Liver (tissue), 10 donors: ENCODE measurements at places on chromosomes 16 and 17.

DNA sequence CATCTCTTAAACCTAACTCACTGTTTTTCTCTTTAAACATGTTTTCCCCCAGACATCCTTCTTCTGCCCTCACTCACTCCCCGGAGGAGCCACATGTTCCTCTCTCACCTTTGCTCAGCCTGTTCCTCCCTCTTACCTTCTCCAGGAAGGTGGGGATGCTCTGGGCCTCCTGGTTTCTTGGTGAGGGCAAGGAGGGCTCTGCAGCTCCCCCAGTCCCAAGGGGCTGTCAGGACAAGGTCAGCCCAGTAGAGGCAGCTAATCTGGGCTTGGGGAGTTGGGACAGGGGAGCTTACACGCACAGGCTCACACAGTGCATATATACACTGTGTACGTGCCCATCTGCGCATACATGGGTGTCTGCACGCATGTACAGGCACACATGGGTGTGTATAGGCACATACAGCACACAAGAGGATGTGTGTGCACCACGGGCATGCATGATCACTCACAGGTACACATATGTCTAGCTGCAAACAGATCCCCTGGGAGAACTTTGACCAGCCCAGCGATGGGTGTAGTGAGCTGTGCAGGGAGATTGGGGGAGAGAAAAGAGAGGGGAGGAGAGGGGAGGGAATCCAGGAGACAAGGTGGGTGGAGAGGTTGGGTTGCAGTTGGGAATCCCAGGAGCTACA, 28.6 kb upstream of the SPNS3 start:
- no peaks in the 10 kb centered on the region for H3K27me3 ChIP-seq
- no peaks in the 10 kb centered on the region for H3K4me1 ChIP-seq
- no peak for DNase-seq

- no peaks in the 10 kb centered on the region for H3K4me1 ChIP-seq
- H3K27ac ChIP-seq = no peak overlapping the region
- peaks cover 44% of the 10 kb centered on the region for H3K36me3 ChIP-seq
- no peak overlapping the region for H3K4me3 ChIP-seq
- H3K27me3 ChIP-seq = no peaks in the 10 kb centered on the region
- no peak for DNase-seq
Observed at GRCh38 chr16:85806539-85806938, 7.0 kb downstream of the COX4I1 start.

- no peaks in the 10 kb centered on the region for H3K36me3 ChIP-seq
- no peak overlapping the region for H3K4me3 ChIP-seq
- H3K27ac ChIP-seq = no peak overlapping the region
Observed at GRCh38 chr17:79251824-79252223, 177.2 kb downstream of the ENGASE start.

DNA sequence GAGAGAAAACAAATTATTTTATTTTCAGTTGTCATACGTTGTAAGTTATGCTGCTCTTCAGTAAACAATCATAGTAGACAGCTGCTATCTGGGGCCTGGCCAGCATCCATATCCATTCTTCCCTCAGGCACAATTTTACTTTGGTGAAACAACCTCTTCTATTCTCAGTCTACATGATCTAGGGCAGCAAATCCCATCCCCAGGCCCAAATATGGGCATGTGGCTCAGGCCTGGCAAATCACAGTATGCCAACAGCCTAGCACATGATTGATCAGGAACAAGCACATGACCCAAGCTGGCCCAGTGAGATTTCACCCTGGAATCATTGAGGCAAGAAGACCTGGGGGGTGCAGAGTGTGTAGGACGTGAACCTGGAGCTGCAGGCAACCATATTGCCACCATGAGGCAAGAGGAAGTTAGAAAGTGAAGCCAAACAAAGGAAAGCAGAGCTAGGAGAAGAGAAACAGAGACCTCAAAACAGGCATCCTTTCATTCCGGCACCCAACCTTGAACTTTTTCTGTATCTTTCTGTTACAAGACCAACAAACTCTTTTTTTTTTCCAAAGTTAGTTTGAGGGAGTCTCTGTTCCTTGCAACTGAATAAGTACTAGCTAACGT, 10.3 kb upstream of the ABCC12 start:
- no peaks in the 10 kb centered on the region for H3K36me3 ChIP-seq
- no peak overlapping the region for H3K4me3 ChIP-seq
- H3K27me3 ChIP-seq = no peaks in the 10 kb centered on the region
- H3K4me1 ChIP-seq = peaks cover 11% of the 10 kb centered on the region
- no peak for DNase-seq

- no peak overlapping the region for H3K4me3 ChIP-seq
- no peaks in the 10 kb centered on the region for H3K36me3 ChIP-seq
- no peak overlapping the region for H3K27ac ChIP-seq
- no peak for DNase-seq
- H3K27me3 ChIP-seq = no peaks in the 10 kb centered on the region
- no peaks in the 10 kb centered on the region for H3K4me1 ChIP-seq
Observed at GRCh38 chr16:72455743-72456659, 284.0 kb upstream of the PMFBP1 start.

DNA sequence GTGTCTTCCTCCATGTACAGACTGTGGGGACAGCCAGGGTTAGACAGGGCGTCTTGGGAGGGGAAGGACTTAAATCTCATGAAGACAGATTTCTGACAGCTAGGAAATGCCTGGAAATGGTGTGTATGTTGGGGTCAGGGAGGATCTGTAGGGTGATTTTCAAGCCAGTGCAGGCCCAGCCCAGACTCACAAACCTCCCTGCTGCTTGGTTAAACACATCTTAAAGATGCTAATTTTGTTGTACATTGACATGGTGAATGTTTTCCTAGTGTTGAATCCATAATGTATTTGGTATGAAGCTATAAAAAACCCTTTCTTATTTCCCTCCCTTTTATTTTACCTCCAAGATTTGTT, 238.3 kb downstream of the CCDC182 start:
- H3K4me3 ChIP-seq = no peak overlapping the region
- H3K27ac ChIP-seq = peak overlapping the region; percentile 5
- DNase-seq = no peak
- H3K36me3 ChIP-seq = no peaks in the 10 kb centered on the region
- H3K27me3 ChIP-seq = no peaks in the 10 kb centered on the region

DNA sequence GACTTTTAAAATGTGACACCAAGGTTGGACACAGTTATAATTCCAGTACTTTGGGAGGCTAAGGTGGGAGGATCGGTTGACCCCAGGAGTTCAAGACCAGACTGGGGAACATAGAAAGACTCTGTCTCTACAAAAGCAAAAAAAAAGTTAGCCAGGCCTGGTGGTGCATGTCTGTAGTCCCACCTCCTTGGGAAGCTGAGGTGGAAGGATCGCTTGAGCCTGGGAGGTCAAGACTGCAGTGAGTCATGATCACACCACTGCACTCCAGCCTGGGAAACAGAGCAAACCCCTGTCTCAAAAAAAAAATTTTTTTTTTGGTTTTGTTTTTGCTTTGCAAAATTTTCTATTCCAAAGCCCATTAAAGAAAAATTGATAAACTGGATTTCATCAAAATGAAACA, 281.4 kb downstream of the BCAS3 start:
- no peaks in the 10 kb centered on the region for H3K36me3 ChIP-seq
- no peaks in the 10 kb centered on the region for H3K4me1 ChIP-seq
- no peak overlapping the region for H3K4me3 ChIP-seq
- DNase-seq = no peak
- no peak overlapping the region for H3K27ac ChIP-seq

DNA sequence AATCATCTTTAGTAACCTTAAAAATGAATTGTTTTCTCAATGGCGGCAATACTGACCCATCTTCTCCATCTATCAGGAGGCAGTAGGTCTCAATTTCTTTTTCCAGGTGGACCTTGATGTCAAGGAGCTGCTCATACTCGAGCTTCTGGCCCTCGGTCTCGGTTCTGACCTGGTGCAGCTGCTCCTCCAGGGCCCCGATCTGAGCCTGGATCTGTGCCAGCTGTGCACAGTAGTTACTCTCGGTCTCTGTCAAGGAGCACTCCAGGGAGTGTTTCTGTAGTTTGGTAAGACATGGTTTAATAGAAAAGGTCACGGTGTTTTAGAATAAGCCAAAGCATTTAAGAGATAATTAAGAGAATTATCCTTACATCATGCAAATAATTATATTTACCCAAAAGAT, 4.9 kb downstream of the KRT27 start:
- peaks cover 2% of the 10 kb centered on the region for H3K27me3 ChIP-seq
- no peaks in the 10 kb centered on the region for H3K36me3 ChIP-seq
- H3K27ac ChIP-seq = no peak overlapping the region
- DNase-seq = no peak
- H3K4me3 ChIP-seq = no peak overlapping the region

- no peak overlapping the region for H3K4me3 ChIP-seq
- H3K36me3 ChIP-seq = no peaks in the 10 kb centered on the region
- no peaks in the 10 kb centered on the region for H3K27me3 ChIP-seq
- H3K4me1 ChIP-seq = no peaks in the 10 kb centered on the region
- H3K27ac ChIP-seq = no peak overlapping the region
Observed at GRCh38 chr16:50674831-50675230, 6.3 kb downstream of the SNX20 start.

- no peaks in the 10 kb centered on the region for H3K27me3 ChIP-seq
- H3K4me3 ChIP-seq = no peak overlapping the region
- DNase-seq = no peak
- H3K27ac ChIP-seq = no peak overlapping the region
Observed at GRCh38 chr17:72566671-72567484, 446.1 kb downstream of the SOX9 start.

GRCh38 chr17:33369149-33369548, 76.1 kb upstream of the ASIC2 start:
- no peaks in the 10 kb centered on the region for H3K27me3 ChIP-seq
- H3K36me3 ChIP-seq = no peaks in the 10 kb centered on the region
- no peaks in the 10 kb centered on the region for H3K4me1 ChIP-seq
- H3K4me3 ChIP-seq = no peak overlapping the region
- no peak for DNase-seq

GRCh38 chr17:72465191-72466024, 344.6 kb downstream of the SOX9 start:
- no peak overlapping the region for H3K27ac ChIP-seq
- no peaks in the 10 kb centered on the region for H3K27me3 ChIP-seq
- no peak for DNase-seq
- H3K36me3 ChIP-seq = no peaks in the 10 kb centered on the region

DNA sequence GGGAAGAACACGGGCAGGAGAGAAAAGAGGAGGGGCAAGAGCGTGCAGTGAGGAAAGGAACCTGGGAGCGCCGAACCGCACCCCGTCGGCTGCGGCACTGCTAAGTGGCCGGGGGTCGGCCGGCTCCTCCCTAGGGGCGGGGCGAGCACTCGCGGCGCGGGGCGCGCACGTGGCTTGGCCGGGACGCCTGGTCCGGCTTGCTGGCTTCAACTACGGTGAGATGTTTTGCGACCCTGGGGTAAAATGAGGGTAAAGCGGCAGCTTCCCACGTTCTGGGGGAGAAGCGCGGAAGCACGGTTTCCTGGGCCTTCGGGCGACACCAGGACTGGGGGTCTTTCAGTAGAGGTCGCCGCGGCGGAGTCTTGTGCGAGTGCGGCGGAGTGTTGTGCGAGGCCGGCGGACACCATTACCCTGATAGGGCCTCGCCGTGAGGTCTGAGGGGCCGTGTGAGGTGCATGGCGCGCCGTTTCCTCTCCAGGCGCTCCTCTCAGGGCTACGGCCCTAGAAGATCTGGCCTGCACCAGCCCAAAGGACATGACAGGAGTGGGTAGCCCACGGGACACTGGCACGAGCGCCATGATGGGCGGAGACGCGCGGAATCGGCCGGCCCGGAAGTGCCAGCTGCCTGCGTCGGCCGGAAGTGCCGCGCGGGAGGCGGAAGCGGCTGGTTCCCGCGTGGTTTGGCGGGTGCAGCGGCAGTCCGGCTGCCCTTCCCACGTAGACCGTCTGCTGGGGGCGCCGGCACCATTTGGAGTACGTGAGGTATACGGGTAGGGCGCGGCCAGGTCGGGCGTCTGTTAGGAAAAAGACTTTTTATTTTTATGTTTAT, at the start of the genes MYO19 and PIGW:
Gene MYO19, minus strand, starts transcription at position 29 of the 829 bp plus-strand sequence. CDS start 2,330 bp downstream, outside the sequence.
Gene PIGW, plus strand, starts transcription at position 148 of the 829 bp plus-strand sequence. CDS start 2,115 bp downstream, outside the sequence.
- peaks cover 7% of the 10 kb centered on the region for H3K36me3 ChIP-seq
- peaks cover 12% of the 10 kb centered on the region for H3K4me1 ChIP-seq
- no peaks in the 10 kb centered on the region for H3K27me3 ChIP-seq
- peak; percentile 83 for DNase-seq
- peak within 1 kb of the TSS; percentile 93 for H3K27ac ChIP-seq

- H3K4me3 ChIP-seq = no peak overlapping the region
- peak overlapping the region; percentile 83 for H3K27ac ChIP-seq
- no peaks in the 10 kb centered on the region for H3K4me1 ChIP-seq
Observed at GRCh38 chr16:56630134-56630533, 2.3 kb upstream of the MT1M start.

GRCh38 chr17:44961921-44962350, 6.2 kb downstream of the C1QL1 start:
- peaks cover 15% of the 10 kb centered on the region for H3K27me3 ChIP-seq
- no peak overlapping the region for H3K4me3 ChIP-seq
- no peak overlapping the region for H3K27ac ChIP-seq
- DNase-seq = no peak
- H3K36me3 ChIP-seq = no peaks in the 10 kb centered on the region

DNA sequence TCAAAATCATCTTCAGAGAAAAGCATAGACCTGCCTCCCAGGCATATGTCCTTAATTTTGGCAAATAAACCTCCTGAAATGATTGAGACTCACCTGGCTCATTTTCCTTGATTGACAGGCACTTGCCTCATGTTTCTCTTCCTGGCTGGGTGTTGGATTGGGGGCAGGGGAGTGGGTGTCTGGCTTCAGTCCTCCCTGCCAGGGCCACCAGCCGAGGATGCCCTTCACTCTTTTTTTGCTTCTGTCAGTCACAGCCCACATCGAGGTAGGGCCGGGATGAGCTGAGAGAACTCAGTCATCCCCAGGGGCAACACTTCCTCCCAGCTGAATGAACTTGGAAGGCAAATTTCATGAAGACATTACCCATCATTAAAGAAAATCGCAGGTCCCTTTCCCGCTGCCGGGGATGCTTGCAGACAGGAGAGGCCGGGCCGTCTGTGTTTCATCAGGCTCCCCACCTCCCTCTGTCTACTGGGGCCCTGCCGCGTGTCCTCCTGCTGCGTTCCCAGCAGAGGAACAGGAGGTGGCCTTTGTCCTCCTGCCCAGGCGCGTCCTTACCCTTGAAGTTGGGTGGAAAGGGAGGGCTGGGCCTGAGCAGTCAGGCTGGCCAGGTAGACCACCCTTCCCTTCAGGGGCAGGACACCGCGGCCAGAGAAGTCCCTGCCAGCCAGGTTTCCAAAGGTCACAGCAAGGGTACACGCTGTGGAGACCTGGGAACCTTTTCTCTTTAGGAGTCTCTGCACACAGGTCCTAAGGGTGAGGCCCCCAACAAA, 11.2 kb upstream of the DNAH17 start:
- no peak overlapping the region for H3K27ac ChIP-seq
- no peaks in the 10 kb centered on the region for H3K36me3 ChIP-seq
- H3K4me3 ChIP-seq = no peak overlapping the region
- DNase-seq = no peak
- H3K4me1 ChIP-seq = no peaks in the 10 kb centered on the region

GRCh38 chr17:72644492-72644891, 448.0 kb downstream of the SLC39A11 start:
- no peaks in the 10 kb centered on the region for H3K36me3 ChIP-seq
- no peak overlapping the region for H3K27ac ChIP-seq
- H3K27me3 ChIP-seq = no peaks in the 10 kb centered on the region

- H3K36me3 ChIP-seq = no peaks in the 10 kb centered on the region
- no peak for DNase-seq
- no peak overlapping the region for H3K4me3 ChIP-seq
- no peaks in the 10 kb centered on the region for H3K4me1 ChIP-seq
- H3K27me3 ChIP-seq = no peaks in the 10 kb centered on the region
Observed at GRCh38 chr16:67312719-67313118, 13.8 kb downstream of the KCTD19 start.

GRCh38 chr17:43994272-43995149, 9.9 kb upstream of the NAGS start:
- H3K27me3 ChIP-seq = no peaks in the 10 kb centered on the region
- H3K27ac ChIP-seq = no peak overlapping the region
- peaks cover 8% of the 10 kb centered on the region for H3K4me1 ChIP-seq

- H3K4me1 ChIP-seq = no peaks in the 10 kb centered on the region
- H3K4me3 ChIP-seq = no peak overlapping the region
- H3K36me3 ChIP-seq = no peaks in the 10 kb centered on the region
- H3K27ac ChIP-seq = no peak overlapping the region
- no peak for DNase-seq
- H3K27me3 ChIP-seq = no peaks in the 10 kb centered on the region
Observed at GRCh38 chr17:34847938-34848337, 113.3 kb downstream of the CCT6B start.
